ENCODE measurements at places on chromosomes 4 and X.

GRCh38 chrX:73412930-73413329 lies 33.9 kb upstream of the CDX4 start:
- no peak for DNase-seq

- DNase-seq = peak; percentile 15
These were observed 93.2 kb upstream of the DIAPH2 start for GRCh38 chrX:96591421-96591820.

DNA sequence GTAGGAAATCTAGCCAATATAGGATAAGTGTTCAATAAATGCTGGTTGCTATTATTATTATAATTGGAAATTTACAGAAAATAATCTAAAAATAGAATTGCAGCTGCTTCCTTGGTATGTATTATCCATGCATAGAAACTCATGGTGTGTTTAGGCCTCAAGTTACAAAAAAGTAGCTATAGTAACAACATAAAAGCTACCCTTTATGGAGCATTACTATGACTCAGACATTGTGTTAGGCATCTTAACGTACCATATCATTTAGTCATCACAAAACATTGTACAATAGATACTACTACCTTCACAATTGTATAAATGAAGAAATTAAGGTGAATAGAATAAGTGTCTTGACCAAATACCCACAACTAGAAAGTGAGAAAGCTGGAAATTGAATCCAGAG lies 126.9 kb upstream of the NRK start:
- peak; percentile 45 for DNase-seq

- peak; percentile 90 for DNase-seq
These were observed 26.5 kb downstream of the HCCS start for GRCh38 chrX:11137543-11138139.

- peak; percentile 32 for DNase-seq
These were observed 16.1 kb downstream of the TNIP3 start for GRCh38 chr4:121148000-121148399.

GRCh38 chrX:9492901-9493300 lies 28.0 kb downstream of the TBL1X start:
- DNase-seq = no peak

GRCh38 chrX:118760025-118760424 lies 32.6 kb downstream of the IL13RA1 start:
- DNase-seq = no peak

- peak; percentile 21 for DNase-seq
These were observed 13.0 kb upstream of the RHOH start for GRCh38 chr4:40183615-40184411.

- no peak for DNase-seq
These were observed 7.0 kb downstream of the QRFPR start for GRCh38 chr4:121373841-121374240.

GRCh38 chr4:77354550-77354949 lies 197.5 kb downstream of the CCNG2 start:
- DNase-seq = no peak

DNA sequence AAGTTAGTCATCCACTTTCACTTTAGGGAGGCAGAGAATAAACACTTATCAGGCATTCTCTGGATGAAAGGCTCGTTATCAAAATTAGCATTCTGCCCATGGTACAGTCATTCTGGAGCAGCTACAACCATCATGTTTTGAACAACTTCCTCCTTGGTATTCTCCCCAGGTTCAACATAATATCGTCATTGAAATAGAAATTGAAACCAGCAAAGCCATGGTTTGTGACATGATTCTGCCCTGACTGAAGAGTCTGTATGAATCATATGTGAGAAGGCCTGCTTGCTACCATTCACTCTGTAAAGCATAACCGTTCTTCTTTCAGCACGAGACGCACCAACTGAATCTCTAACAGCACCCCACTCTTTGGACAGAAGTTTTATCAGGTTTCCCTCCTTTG lies 127.5 kb upstream of the RADX start:
- DNase-seq = no peak

DNA sequence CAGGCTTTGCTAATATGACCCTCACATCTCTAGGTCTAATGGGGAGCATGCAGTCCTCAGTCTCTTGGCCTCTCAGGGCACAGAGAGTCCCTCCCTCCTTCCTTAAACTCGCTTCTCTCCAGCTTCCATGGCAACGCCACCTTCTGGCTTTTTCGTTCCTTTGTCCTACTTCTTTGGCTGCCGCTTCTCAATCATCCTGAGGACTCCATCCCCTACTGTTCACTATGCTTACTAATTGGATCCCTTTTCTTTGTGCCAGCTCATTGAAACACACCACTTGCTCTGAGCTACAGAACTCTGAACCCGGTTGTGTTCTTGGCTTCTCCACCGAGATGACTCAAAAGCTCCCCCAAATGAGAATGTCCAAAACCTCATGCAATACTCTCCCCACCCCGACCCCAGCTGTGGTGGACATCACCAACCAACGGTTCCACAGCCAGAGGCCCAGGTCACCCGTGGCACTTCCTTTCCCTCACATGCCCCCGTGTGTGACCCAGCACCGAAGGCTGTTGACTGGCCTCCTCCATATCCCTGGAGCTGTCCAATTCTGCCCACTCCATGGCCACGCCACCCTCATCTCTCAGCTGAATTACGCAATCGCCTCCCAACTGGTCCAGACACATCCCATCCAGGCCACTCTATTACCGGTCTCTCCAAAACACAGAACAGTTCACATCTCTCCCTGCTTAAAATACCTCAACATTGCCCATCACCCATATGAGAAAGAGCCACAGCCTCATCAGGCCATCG lies 34.7 kb downstream of the CRMP1 start:
- DNase-seq = no peak

- no peak for DNase-seq
These were observed 39.8 kb downstream of the PTTG2 start for GRCh38 chr4:37999965-38000364.

DNA sequence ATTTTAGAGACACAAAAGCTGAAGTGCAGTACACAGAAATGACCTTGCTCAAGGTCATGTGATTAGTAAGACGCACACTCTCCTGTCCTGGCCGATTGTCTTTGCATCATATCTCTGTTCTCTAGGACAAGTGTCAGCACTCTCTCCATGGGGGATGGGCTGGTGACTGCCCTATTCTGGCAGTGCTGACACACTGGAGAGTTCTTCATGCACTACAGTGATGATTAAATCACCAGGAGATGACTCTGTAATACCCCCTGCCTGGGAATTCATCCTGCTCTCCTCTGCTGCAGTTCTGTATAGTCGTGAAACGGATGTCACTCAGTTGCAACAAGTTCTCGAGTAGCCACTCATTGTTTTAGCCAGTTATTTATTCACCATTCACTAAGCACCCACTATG lies 5.3 kb upstream of the SHISA3 start:
- DNase-seq = no peak

- DNase-seq = peak; percentile 77
These were observed 352.9 kb downstream of the RAPGEF2 start for GRCh38 chr4:159455675-159456237.

DNA sequence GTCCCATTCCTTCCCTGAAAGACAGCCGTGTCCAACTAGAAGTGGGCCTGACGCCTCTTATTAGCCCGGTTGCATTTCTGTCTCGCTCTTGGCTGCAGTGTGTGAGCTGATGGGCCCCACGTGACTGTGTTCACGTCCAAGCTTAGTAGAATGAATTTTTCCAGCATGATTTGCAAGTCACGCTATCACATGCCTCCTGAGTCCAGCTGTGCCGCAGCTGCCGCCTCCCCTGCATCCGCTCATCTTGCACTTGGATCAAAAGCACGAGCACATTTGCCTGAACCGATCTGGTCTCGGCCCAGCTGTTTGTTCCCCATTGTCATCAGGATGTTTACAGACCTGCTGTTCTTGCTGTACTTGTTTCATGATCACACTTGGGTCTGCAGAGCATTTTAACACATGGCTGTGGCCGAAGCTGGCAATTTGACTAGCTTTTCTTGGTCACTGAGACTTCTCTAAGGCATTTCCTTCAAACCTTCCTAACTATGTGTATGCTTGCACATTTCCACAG lies 126.5 kb downstream of the KIT start:
- DNase-seq = peak; percentile 95

DNA sequence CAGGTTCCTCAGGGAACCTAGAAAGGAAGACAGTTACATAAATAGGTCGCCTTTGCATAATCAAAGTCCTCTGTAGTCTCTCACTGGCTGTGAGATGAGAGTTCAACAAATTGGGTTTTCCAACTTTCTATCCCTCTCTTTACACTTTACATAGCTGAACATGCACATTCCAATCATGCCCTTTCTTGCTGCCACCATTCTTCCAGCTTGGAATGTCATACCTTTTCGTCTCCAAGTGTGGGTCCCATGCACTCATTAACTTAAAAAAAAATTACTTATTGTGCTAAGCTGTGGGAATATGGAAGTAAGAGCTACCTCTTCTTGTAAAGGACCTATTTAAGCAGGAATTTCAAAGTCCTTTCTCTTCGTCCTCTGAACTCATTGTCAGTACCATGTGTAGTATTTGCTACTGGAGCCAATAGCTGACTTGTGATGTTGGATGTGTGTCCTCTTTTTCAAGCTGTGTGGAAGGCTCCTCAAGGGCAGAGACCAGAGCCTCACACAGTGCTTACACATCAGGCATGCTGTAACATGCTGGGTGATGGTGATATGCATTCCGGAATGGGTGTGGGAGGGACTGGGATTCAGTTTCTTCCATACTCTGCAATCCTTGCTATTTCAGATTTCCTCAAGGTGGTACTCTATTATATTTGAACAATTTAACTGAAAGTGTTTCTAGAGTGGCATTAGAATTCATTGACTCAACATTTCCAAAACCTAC lies 7.1 kb downstream of the ENOPH1 start:
- DNase-seq = peak; percentile 18

GRCh38 chr4:75678965-75679364 lies 5.8 kb upstream of the G3BP2 start:
- DNase-seq = no peak

DNA sequence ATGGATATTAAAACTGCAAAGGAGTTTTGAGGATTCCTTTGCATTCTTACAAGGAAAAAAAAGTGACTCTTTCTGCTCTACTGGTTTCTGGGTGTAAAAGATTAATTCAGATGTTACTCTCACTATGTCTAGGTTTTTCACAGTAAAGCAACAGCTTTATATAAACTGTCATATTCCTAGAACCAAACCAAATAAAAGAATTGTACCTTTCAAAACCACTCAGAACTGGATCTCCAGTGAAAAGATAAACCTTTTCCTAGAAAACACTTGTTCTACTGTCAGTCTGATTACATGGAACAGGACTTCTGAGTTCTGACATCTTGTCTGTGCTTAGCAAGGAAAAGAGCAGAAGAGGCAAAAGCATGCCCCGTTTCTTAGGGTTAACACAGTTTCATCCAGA lies 5.0 kb upstream of the PPID start:
- no peak for DNase-seq

GRCh38 chr4:80253510-80253909 lies 13.0 kb upstream of the FGF5 start:
- no peak for DNase-seq

DNA sequence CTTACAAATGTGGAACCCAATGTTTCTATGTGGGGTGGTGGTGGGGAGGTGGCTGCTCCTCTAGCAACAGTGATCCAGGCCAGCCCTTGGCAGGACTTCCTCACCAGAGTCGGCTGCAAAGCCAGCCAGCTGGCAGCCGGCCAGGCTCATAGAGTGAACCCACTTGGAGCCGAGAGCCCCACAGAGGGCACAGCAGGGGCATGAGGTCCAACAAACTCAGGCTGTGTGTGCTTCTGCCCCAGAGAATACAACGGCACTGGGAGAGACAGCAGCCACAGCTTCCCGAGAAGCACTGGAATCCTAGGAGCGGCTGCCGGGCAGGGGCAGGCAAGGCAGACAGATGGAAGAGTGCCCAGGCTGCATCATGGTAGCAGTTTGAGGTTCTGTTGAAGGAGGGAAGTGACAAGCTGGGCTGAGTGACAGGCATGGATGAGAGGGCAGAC lies 23.5 kb upstream of the SOWAHD start:
- DNase-seq = no peak

All from adipocyte (in vitro differentiated cells).